H54 (cell line): ENCODE measurements at places on chromosomes 7 and 10.

DNA sequence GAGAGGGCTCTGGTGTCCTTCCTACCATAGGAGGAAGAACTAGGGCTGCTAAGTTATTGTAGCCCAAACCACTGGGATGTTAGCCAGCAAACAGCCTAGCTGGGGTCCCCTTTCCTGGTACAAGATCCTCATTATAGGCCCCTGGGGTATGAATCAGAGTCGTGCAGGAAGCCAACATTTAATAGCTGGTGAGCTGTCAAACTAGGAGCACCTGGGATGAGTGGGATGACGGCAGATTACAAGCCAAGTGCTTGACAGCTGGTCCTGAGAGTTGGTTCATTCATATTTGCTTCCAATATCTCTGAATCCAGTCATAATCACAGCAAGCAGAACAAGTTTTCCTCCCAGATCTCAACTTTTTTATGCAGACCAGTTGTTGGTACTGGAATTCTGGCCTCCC, 25.1 kb upstream of the DNAJB12 start:
- DNase-seq, result no peak

- DNase-seq, result no peak
Observed at GRCh38 chr10:5443429-5443828, 31.1 kb downstream of the NET1 start.

GRCh38 chr10:116287906-116288501, 15.0 kb upstream of the GFRA1 start:
- no peak for DNase-seq

- no peak for DNase-seq
Observed at GRCh38 chr10:101939008-101939648, 95.5 kb upstream of the KCNIP2 start.

- peak; percentile 87 for DNase-seq
Observed at GRCh38 chr10:69316313-69317059, 38.2 kb downstream of the HK1 start.

DNA sequence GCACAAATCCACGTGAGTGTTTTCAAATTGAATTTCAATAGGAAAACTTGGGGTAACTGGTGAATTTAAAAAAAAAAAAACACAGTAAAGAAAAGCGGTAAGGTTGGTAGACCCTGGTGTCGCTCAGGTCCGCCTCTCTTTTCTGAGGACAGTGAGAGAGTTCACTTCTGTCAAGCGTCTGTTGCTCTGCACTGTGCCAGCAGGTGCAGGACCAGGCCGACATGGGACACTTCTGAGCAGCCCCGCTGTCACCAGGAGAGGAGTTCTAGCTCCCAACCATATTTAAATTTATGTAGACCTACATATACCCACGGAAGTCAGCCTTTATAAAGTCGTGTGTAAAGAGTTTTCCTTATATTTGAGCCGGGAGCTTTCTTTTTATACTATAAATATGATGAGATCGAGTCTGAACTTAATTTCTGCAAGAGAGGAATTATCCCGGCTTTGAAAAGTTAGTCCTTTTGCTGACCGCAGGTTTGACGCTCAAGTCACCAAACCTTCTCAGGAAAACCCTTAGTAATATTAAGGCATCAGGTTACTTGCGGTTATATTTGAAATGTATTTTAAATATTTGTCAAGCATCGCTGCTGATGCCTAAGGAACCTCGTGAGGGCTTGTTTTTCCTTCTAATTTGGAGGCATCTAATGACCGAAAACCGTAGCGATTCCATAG, 531 bp downstream of the IKZF1 start:
- DNase-seq, result no peak

DNA sequence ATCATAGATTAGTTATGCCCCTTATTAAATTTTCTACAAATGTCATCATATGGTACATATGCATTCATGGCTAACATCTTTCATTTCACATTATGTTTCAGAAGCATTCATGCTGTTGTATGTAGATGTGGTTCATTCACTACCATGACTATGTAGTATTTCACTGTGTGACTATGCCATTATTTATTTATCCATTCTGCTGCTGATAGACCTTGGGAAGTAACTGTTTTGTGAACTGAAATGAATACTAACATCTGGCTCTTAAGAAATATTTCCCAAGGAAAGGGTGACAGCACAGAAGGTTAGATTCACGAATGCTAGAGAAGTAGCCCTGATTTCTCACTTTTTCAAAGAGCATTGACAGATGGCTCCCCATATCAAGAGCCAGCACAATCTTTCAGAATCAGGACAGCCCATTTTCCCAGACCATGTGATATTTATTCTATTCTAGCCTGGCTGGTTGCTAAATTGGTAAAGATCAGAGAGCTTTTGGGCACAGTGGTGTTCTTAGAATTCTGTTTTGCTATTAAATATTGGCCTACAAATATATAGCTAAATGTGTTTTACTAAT, 157.4 kb downstream of the DYNC1I1 start:
- no peak for DNase-seq

GRCh38 chr7:137834552-137834951, 12.2 kb downstream of the DGKI start:
- DNase-seq, result no peak

DNA sequence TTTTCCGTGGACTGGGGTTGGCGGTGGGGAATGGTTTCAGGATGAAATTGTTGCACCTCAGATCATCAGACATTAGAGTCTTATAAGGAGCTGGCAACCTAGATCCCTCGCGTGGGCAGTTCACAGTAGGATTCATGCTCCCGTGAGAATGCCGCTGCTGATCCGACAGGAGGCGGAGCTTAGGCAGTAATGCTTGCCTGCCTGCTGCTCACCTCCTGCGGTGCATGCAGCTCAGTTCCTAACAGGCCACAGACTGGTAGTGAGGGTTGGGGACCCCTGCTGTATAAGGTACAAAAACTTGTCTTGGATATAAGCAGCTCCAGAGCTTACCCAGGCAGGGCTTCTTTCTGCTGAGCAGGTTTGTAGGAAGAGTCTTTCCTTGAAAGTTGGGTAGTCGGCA, 53.9 kb downstream of the SHH start:
- DNase-seq, result no peak

DNA sequence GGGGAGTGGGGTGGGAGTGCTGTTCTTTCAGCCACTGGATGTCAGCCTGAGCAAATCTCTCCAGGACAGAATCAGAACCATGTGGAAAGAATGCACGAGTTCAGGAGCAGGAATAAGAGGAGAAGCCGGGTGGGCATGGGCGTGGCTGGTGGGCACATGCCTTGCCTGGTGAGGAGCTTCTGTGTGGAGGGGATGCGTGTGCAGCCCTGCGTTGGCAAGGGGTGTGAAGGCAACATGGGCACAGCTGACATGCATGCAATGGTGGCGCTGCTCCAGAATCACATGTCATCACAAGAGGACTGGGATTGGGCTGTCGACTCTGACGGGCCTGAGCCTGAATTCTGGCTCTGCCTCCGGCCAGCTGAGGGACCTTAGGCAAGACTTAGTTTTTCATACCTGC, 162.1 kb downstream of the ADAM12 start:
- no peak for DNase-seq

DNA sequence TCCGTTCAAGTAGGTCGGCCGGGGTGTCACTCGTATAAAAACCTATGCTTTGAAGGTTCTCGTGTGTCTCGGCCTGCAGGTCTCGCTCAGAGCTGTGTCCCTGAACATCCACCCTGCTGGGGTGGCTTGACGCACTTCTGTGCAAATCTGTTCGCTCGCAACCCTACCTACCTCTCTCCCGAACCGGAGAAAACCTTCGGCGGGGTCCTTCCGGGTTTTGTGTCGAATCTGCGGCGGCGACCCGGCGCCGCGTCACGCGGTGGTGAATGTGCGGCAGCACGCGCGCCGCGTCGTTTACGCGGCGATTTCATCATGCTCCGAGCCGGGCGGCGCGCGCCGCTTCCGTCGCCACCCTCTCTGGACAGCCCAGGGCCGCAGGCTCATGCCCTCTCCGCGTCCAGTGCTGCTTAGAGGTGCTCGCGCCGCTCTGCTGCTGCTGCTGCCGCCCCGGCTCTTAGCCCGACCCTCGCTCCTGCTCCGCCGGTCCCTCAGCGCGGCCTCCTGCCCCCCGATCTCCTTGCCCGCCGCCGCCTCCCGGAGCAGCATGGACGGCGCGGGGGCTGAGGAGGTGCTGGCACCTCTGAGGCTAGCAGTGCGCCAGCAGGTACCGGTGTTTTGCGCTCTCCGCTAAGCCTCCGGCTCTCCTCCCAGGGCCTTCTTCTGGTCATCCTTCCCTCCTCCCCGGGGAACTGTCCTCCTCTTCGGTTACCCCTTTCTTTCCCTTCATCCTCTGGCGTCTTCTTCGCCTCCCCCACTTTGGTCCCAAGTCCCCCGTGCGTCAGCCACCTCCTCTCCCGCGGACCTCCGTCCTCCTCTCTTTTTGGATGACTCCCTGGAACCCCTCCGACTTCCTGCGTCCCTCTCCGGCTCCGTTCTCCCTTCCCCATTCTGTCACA, at the start of gene GARS1:
TSS of gene GARS1 (plus strand) at position 339 of the 896 bp plus-strand sequence. CDS start at position 383, 44 bp downstream.
- DNase-seq, result peak; percentile 89

DNA sequence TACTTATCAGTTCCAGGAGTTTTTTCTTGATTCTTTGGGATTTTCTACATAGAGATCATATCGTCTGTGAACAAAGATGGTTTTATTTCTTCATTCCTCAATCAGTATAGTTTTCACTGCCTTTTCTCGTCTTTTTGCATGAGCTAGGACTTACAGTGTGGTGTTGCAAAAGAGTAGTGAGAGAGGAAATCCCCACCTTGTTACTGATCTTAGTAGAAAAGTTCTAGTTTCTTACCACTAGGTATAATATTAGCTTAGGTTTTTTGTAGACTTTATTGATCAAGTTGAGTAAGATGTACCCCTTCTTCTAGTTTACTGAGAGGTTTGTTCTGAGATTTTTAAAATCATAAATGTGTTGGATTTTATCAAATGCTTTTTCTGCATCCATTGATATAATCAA, 123.3 kb downstream of the TMEM26 start:
- no peak for DNase-seq

- peak; percentile 92 for DNase-seq
Observed at GRCh38 chr10:68471586-68472408, at the start of gene DNA2. Gene DNA2 (minus strand): TSS chr10:68471973. CDS start chr10:68471864, 109 bp downstream.

GRCh38 chr10:3784510-3785250, at the start of gene KLF6:
Gene KLF6 (minus strand): TSS chr10:3785209. CDS start chr10:3785014, 195 bp downstream.
- no peak for DNase-seq

GRCh38 chr7:125355899-125356298, 426.3 kb upstream of the POT1 start:
- no peak for DNase-seq

GRCh38 chr10:55233505-55233904, 432.5 kb upstream of the PCDH15 start:
- DNase-seq, result no peak

DNA sequence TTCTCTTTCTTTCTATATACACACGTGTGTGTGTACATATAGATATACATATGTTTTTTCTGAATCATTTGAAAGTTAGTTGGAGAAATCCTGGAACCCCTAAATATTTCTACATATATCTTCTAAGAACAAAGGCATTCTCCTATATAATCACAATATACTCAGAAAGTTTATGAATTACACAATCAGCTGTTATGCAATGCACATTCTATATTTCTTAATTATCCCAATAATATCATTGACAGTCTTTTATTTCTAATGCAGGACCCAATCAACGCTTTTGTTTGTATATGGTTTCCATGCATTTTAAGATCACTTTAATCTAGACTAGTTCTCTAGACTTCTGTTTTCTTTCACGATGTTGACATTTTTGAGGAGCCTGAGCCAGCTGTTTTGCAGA, 27.7 kb upstream of the ZNF746 start:
- DNase-seq, result no peak

DNA sequence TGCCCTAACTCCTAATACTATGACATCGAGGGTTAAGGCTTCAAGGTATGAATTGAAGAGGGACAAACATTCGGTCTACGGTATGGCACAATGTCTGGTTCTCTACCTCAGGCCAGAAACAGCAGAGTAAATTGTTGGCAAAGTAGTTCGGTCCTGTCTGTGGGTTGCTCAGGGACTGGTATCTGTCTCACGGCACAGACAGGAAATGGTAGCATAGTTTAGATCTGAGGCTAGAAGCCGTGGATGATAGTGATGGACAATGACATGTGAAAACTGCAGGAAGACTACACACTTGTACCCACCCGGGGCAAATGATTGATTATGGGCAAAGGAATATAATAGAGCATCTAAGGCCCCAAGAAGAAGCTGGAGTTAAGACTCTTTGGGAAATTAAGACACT, 106.2 kb downstream of the TWIST1 start:
- DNase-seq, result no peak

DNA sequence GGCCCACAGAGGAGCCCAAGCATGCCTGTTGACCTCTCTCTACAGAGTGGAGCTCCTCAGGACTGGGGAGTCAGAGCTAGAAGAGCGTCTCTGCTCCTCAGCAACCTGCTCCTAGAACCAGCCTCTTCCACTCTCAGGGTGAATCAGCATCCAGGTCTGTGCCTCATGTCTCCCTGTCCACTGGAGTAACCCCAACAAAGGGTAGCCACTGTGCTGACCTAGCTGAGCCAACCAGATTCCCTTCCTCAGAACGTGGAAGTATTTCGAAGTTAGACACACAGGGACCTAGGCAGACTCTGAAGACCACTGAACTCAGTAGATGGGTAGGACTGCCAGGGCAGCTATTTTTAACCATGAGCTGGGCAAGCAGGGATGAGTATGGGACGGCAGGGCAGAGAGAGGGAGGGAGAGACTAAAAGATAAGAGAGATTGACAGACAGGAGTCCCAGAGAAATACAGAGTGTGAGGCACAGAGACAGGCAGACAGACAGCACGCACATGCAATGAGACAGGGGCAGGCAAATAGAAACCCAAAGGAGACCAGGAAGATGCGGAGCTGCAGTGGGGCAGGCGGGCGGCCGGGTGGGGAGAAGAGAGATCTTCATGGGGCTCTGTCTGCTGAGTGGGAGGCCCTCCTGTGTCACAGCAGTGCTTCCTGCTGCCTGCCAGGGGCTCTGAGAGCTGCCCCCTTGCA, 56.7 kb downstream of the OSBPL3 start:
- no peak for DNase-seq

GRCh38 chr7:101905203-101905865, 87.9 kb downstream of the CUX1 start:
- no peak for DNase-seq

GRCh38 chr7:144717720-144718119, 118.1 kb downstream of the TPK1 start:
- DNase-seq, result no peak

DNA sequence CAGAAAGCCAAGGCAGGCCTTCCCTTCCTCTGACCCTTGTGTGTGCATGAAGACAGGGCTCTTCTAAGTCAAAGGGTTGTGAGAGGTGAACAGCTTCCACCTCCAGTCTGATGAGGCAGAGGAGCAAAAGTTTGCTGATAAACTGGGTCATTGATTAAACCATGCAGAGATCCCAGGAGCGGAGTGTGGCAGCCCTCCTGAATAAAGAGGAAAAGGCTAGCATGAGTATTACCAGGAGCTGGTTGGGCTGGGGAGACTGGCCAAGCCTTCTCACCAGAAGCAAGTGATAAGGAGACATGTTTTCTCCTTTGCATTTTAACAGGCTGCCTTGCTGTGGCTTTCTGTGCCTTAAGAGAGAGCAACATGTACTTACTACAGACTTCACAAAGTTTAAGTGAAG, 10.2 kb downstream of the LMOD2 start:
- DNase-seq, result no peak

- no peak for DNase-seq
Observed at GRCh38 chr10:114879541-114880158, 58.1 kb downstream of the FHIP2A start.

- no peak for DNase-seq
Observed at GRCh38 chr7:80772347-80772993, 134.0 kb downstream of the CD36 start.
